Osteoblast (primary cell): ENCODE measurements at places on chromosomes 16 and 17. TPM values are rescaled to one million over a fixed set of nuclear protein-coding genes. Genes with fewer than 3 reads are reported as not detected.

The ABCC12 gene
- not detected in 2 replicates for total RNA-seq

The BOLA2 gene
- 13.3 and 19.9 TPM in 2 replicates for total RNA-seq

The ZG16 gene
- not detected in 2 replicates for total RNA-seq

The CLEC3A gene
- total RNA-seq: not detected in 2 replicates

The TERB1 gene
- total RNA-seq: 0.29 and 0.36 TPM in 2 replicates

The ERN1 gene
- 12.1 and 12.7 TPM in 2 replicates for total RNA-seq

The MYH1 gene
- not detected in 2 replicates for total RNA-seq

DNA sequence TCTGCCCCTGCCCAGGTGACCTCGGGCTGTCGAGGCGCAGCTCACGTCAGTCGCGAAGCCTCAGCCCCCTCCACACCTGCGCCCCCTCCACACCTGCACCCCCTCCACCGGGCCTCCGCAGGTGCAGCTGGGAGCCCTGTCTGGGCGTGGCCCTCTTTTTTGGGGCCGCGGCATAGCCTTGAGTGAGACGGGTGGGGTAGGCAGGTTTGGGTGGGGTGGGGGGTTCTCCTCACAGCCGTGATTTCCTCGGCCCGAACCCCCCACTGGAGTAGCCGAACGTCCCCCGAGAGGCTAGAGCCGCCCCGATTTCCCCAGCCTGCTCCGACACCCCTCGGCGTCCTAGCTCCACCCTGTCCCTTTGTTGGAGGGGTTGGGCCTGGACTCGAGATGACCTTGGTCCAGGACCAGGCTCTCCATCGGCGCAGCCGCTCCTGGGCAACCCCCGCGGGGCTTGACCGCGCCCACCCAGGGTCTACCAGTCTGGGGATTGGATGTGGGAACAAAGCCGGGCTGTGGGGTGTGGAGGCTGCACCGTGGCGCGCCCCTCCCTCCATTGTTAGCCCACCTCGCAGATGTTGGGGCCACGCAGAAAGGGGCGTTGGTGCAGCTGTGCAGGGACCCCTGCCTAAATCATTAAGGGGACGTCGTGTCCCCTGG lies 626 bp downstream of the TUBB3 start:
- no peaks in the 10 kb centered on the region for H3K27me3 ChIP-seq
- H3K36me3 ChIP-seq: no peaks in the 10 kb centered on the region
- DNase-seq: peak; percentile 75
- H3K4me3 ChIP-seq: peak overlapping the region; percentile 72
- H3K27ac ChIP-seq: peak overlapping the region; percentile 41

GRCh38 chr17:47652570-47652969 lies 2.9 kb downstream of the KPNB1 start:
- peaks cover 63% of the 10 kb centered on the region for H3K36me3 ChIP-seq
- H3K27me3 ChIP-seq: no peaks in the 10 kb centered on the region
- peak; percentile 19 for DNase-seq
- no peak overlapping the region for H3K4me3 ChIP-seq
- no peak overlapping the region for H3K27ac ChIP-seq

- no peaks in the 10 kb centered on the region for H3K27me3 ChIP-seq
- H3K27ac ChIP-seq: peak overlapping the region; percentile 91
- H3K4me1 ChIP-seq: peaks cover 60% of the 10 kb centered on the region
- peak overlapping the region; percentile 9 for H3K4me3 ChIP-seq
- peak; percentile 88 for DNase-seq
- H3K36me3 ChIP-seq: peaks cover 16% of the 10 kb centered on the region
These were observed 122.2 kb downstream of the SMG6 start for GRCh38 chr17:2181206-2181896.

DNA sequence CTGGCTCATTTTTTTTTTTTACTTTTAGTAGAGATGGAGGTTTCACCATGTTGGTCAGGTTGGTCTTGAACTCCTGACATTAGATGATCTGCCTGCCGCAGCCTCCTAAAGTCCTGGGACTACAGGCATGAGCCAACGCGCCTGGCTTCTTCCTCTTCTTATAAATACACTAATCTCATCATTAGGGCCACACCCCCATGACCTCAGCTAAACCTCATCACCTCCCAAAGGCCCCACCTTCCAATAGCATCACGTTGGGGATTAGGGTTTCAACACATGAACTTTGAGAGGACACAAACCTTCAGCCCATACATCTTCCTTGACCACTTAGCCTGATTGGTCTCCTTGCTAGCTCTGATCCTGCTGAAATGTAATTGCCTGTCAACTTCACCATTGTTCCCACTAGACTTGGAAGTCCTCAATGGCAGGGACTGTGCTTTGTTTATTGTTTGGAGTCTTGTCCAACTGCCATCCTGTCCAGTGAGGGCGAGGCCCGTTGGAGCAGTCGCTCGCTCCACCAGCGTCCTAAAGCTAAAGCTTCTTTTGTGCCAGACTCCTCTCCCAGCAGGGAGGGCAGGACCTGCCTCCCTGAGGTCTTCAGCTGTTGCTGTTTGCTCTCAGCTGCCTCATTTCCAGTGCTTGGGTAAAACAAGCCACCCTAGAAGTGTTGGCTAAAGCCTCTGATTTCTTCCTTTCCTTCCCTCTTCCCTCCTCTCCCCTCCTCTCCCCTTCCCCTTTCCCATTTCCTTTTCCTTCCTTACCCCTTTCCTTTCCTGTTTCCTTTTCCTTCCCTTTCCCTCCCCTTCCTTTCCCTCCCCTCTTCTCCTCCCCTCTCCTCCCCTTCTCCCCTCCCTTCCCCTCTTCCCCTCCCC lies 85.3 kb downstream of the HAPSTR1 start:
- H3K27me3 ChIP-seq: no peaks in the 10 kb centered on the region
- no peaks in the 10 kb centered on the region for H3K4me1 ChIP-seq
- no peak overlapping the region for H3K4me3 ChIP-seq

DNA sequence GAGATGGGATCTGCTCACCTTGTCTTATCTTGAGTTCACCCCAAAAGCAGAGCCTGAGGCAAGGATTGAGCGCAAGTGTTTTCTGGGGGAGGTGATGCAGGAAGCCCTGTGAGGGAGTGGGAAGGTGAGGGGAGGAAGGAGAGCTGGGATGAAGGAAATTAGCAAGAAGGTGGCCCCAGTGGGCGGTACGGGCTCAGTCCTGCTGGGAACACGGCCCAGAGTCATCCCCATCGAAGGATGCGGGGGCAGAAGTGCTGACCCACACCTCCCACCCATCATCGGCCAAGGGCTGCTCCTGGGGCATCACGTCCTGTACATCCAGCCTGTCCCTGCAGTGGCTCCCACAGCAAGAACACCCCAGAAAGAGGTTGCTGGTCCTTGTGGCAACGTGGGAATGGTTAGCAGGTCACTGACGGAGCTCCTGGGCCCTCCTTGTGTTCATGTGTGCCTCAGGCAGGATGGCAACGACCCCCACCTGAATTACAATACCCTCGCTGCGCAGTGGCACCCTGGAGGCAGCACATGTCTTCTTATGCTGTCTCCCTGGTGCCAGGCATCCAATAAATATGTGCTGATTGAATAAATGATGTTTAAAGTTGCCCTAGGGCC lies 18.2 kb downstream of the C16orf95 start:
- H3K27ac ChIP-seq: no peak overlapping the region
- H3K36me3 ChIP-seq: peaks cover 7% of the 10 kb centered on the region
- DNase-seq: peak; percentile 63
- no peak overlapping the region for H3K4me3 ChIP-seq

DNA sequence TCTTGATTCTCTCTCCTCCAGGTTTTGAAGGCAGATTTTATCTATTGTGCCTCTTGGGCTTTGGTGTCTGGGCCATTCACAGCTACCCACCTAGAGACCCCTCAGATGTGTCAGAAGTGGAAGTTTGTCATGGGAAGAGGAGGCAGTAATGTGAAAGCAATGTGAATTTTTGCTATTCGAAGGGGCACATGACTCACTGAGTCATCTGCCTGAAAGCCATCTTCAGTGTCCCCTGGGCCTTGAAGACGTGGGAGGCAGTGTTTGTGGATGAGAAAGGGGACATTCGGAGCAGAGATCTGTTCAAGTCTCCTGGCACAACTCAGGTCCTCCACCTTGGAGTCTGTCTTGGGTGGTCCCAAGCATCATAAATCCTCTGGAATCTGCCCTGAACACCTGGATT lies 530.2 kb downstream of the NPIPA7 start:
- no peaks in the 10 kb centered on the region for H3K27me3 ChIP-seq
- no peaks in the 10 kb centered on the region for H3K36me3 ChIP-seq
- no peak overlapping the region for H3K4me3 ChIP-seq
- no peak for DNase-seq
- no peak overlapping the region for H3K27ac ChIP-seq
- H3K4me1 ChIP-seq: no peaks in the 10 kb centered on the region

- H3K36me3 ChIP-seq: no peaks in the 10 kb centered on the region
- H3K27ac ChIP-seq: no peak overlapping the region
- H3K27me3 ChIP-seq: no peaks in the 10 kb centered on the region
- no peak overlapping the region for H3K4me3 ChIP-seq
These were observed 211.5 kb upstream of the ASIC2 start for GRCh38 chr17:33504571-33504970.

- H3K27me3 ChIP-seq: no peaks in the 10 kb centered on the region
- no peaks in the 10 kb centered on the region for H3K4me1 ChIP-seq
- H3K36me3 ChIP-seq: no peaks in the 10 kb centered on the region
These were observed 13.1 kb upstream of the BRD7 start for GRCh38 chr16:50381679-50382440.

- H3K27me3 ChIP-seq: no peaks in the 10 kb centered on the region
- H3K36me3 ChIP-seq: no peaks in the 10 kb centered on the region
- H3K27ac ChIP-seq: no peak overlapping the region
- H3K4me1 ChIP-seq: no peaks in the 10 kb centered on the region
- no peak for DNase-seq
- no peak overlapping the region for H3K4me3 ChIP-seq
These were observed 261.4 kb downstream of the MAP2K4 start for GRCh38 chr17:12282056-12282455.

DNA sequence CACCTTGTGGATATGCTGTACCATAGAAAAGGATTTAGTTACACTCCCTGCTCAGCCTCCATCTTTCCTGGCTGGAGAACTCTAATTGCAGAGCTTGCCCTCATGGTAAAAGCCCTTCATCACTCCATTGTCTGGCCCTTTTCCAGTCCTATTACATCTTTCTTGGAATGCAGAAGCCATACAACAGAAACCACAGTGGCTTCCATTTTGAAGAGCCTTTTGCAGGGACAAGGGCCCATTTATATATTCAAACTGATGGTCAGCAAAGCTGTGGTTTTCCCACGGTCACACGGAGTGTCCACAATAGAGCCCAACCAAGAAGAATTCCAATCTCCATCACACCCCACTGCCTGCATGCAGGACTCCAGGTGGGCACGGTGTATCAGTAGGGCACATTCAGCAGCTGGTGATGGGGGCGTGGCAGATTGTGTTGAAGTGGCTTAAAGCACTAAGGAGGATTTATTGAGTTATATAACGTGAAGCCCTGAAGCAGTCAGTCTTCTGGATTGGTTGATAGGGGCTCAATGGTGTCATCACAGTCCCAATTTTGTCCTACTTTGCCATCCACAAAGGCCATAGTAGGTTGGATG lies 20.3 kb downstream of the COPRS start:
- no peak overlapping the region for H3K4me3 ChIP-seq
- no peak overlapping the region for H3K27ac ChIP-seq
- no peak for DNase-seq
- H3K4me1 ChIP-seq: peaks cover 22% of the 10 kb centered on the region
- no peaks in the 10 kb centered on the region for H3K27me3 ChIP-seq

- no peaks in the 10 kb centered on the region for H3K27me3 ChIP-seq
- no peak overlapping the region for H3K4me3 ChIP-seq
- H3K4me1 ChIP-seq: peaks cover 9% of the 10 kb centered on the region
- no peak for DNase-seq
These were observed 187.0 kb downstream of the SOX9 start for GRCh38 chr17:72307836-72308235.

DNA sequence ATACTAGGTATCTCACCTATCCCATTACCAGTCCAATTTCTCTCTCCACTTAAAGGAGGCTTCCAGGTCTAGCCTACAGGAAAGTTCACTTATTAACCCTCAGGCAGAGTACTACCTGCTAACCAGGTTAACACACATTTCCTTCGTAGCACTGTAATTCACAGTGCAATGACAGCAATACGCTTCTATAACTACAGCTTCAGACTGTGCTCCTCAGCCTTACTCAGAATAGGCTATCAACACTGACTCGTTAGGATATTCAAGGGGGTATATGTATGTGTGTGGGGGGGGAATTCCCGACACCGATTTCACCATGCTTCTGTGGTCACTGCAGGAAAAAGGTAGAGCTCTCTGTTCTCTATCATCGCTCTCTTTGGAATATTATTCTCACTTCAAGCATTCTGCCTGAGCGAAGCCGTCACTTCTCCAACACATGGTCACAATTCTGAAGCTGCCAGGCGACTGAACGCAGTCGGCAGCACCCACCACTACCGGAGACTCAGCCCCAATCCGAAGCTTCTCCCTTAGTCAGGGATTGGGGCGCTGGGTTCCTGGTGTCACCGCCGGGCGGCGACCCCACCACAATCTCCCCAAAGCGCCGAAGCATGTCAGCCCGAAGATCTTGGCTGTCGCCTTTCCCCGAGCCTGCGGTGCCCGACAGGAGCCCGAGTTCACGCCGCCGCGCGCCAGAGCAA lies 618 bp downstream of the GGA3 start:
- peaks cover 16% of the 10 kb centered on the region for H3K4me1 ChIP-seq
- peak; percentile 78 for DNase-seq
- H3K36me3 ChIP-seq: peaks cover 22% of the 10 kb centered on the region
- H3K27me3 ChIP-seq: no peaks in the 10 kb centered on the region
- peak overlapping the region; percentile 94 for H3K4me3 ChIP-seq

- H3K36me3 ChIP-seq: peaks cover 73% of the 10 kb centered on the region
- peak overlapping the region; percentile 76 for H3K27ac ChIP-seq
- peak; percentile 97 for DNase-seq
- H3K4me1 ChIP-seq: peaks cover 58% of the 10 kb centered on the region
- H3K27me3 ChIP-seq: no peaks in the 10 kb centered on the region
These were observed 14.4 kb upstream of the FAAP100 start for GRCh38 chr17:81566461-81567126.

GRCh38 chr16:83633286-83633685 lies 174.5 kb upstream of the HSBP1 start:
- no peaks in the 10 kb centered on the region for H3K4me1 ChIP-seq
- DNase-seq: no peak
- H3K36me3 ChIP-seq: no peaks in the 10 kb centered on the region

DNA sequence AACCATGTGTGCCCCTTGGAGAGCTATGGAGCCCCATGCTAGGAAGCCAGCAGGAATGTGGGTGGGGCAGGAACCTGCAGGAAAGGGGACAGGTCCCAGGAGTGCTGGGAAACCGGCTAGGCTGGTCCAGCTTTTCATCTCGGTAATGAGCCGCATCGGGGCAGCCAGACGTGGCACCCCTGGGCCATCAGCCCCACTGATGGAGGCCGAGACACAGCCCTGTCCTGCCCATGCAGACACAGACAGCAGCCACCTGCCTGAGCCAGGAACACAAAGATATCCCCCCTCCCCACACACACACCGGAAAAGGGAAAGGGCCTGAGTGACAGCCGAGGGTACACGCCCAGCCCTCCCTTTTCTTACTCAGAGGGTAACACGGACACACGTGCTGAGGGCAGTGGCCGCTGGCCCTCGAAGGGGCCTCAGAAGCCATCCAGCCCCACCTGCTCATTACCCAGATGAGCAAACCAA lies 18.1 kb downstream of the PPL start:
- H3K4me1 ChIP-seq: peaks cover 24% of the 10 kb centered on the region
- no peak for DNase-seq
- H3K36me3 ChIP-seq: no peaks in the 10 kb centered on the region
- no peak overlapping the region for H3K27ac ChIP-seq
- H3K27me3 ChIP-seq: peaks cover 23% of the 10 kb centered on the region
- no peak overlapping the region for H3K4me3 ChIP-seq

- no peak overlapping the region for H3K27ac ChIP-seq
- DNase-seq: no peak
- H3K36me3 ChIP-seq: no peaks in the 10 kb centered on the region
- H3K4me3 ChIP-seq: no peak overlapping the region
- no peaks in the 10 kb centered on the region for H3K4me1 ChIP-seq
These were observed 3.8 kb upstream of the HOXB2 start for GRCh38 chr17:48548523-48549280.

- no peak overlapping the region for H3K27ac ChIP-seq
- H3K4me3 ChIP-seq: no peak overlapping the region
- peak; percentile 89 for DNase-seq
These were observed 310.0 kb downstream of the SOX9 start for GRCh38 chr17:72430611-72431432.
